Motor neuron (in vitro differentiated cells): ENCODE measurements at places on chromosomes 12 and 14.

DNA sequence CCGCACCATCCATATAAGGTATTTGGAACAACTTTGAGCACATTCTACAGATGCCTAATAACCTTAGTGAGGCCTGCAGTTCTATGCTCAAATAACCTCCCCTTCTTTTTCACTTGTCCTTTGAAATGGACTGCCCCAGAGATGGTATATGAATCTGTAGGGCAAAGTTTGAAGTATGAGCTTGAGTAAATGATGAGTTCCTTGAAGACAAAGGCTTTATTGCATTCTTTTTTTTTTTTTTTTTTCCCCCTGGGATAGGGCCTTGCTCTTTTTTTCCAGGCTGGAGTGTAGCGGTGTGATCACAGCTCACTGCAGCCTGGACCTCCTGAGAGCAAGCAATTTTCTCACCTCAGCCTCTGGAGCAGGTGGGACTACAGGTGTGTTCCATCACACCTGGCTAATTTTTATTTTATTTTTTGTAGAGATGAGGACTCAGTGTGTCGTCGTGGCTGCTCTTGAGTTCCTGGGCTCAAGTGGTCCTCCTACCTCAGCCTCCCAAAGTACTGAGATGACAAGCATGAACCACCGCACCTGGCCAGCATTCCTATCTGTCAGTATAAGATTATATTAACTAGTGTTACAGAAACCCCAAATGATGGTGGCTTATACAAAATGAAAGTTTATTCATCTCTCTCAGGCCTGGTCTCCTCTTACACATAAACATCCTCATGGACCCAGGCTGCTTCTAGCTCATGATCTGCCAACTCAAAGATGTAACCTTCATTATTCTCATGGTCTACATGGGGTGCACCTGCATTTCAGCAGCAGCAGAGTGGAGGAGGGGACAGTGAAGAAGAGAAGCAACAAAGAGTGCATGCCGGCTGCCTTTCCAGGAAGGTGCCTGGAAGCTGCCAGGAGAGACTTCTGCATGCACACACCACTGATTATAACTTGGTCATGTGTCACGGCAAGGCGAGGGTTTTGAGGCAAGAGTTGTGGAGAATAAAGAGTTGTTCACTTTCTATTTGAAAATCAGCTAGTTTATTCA, 101.4 kb downstream of the DUSP16 start:
- no peak for ATAC-seq

DNA sequence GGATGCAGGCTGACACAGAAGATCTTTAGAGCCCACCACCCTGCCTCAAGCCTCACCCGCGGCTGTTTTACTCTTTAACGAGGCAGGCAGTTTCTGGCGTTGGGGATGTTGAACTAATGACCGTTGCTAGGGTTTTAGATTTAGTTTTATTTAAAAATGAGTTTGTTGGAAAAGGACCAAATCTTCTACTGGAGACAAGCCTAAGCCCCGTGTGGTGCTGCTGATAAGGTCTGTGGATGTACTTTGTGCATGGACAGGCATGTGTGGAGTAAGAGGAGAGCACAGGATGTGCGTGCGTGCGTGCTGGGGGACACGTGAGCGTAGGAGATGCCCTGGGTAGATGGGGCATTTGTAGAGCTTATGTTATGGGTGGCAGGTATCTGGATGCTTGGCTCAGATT, 5.7 kb downstream of the NTF3 start:
- ATAC-seq, result no peak

DNA sequence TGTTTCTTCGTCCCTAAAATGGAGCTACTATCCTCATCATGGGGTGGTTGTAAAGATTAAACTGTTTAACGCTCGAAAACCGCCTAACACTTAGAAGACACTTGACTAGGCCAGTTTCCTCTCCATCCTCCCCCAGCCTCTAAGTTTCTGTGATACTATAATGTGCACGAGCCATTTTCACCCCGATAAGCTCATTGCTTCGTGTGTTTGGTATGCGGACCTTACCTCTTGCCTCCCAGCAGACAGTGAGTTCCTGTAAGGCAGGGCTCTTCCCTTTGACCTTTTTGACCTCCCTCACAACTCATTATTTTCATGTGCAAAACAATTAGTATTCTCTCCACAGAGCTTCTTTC, 499 bp upstream of the GXYLT1 start:
- peak; percentile 1 for ATAC-seq

- ATAC-seq, result no peak
Measured at GRCh38 chr14:62001963-62002362, 239.7 kb downstream of the SNAPC1 start.

GRCh38 chr12:11397366-11397765, 2.0 kb upstream of the PRB2 start:
- no peak for ATAC-seq

GRCh38 chr14:97428808-97429440, 631.7 kb downstream of the VRK1 start:
- no peak for ATAC-seq

- ATAC-seq, result no peak
Measured at GRCh38 chr12:116892349-116893140, 11.3 kb upstream of the HRK start.

DNA sequence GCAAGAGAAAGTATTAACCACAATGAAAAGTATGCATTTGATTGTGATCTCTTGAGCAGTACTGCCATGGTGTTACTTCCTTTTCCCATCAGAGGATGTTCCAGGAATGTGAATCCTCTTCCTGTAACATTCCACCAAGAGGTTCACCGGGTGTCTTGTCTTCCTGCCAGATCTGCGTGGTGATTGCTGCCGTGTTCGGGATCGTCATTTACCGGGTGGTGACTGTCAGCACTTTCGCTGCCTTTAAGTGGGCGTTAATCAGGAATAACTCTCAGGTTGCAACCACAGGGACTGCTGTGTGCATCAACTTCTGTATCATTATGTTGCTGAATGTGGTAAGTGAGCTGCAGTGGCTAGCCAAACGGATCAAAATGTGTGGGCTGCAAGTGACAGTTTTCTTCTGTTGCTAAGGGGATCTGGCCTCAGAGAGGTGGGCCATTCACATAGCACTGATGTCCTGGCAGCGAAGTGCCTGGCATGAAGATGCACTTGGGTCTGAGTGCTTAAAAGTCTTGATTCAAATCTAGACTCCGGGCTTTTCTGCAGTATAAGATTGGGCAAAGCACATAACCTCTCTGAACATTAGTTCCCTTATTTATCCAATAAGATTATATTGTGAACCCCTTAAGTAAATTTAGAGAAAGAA, 123.4 kb downstream of the SLC5A8 start:
- ATAC-seq, result no peak

GRCh38 chr14:31137214-31137889, 70.2 kb downstream of the HECTD1 start:
- peak; percentile 55 for ATAC-seq

DNA sequence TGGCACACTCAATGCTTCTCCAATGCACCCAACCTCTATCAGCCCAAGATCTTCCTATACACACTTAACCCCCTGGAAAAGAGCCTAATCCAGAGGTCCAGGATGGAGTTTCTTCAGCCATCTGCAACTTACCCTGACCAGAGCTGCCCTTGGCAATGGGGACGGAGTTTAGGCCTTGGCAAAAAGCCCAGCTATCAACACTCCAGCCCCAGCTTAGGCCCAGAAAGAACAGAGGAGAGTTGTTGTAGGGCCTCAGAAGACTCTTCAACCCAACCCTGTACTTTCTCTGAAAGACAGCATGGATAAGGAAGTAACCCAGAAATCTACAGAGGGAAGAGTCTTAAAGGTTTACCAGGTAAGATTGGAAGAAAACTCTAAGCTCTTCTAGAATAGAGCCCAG, 219.3 kb upstream of the PELI2 start:
- no peak for ATAC-seq

GRCh38 chr12:84413656-84414055, 498.9 kb downstream of the SLC6A15 start:
- no peak for ATAC-seq

DNA sequence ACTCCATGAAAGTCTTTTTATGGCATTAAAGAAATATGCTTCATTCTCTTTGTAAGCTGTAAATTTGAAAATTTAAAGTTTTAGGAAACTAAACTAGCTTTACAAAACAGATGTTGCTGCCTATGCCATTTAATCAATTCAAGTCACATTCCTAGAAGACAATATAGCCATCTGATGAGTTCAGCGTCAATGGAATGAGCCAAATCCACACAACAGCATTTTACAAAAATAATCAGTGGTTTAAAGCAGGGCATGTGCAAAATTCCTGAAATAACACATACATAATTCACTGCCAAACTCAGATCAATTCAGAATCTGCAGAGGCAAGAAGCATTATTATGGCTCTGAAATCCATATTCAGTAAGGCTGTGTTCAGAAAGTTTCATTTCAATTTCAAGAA, 75.6 kb downstream of the MED13L start:
- ATAC-seq, result peak; percentile 36

DNA sequence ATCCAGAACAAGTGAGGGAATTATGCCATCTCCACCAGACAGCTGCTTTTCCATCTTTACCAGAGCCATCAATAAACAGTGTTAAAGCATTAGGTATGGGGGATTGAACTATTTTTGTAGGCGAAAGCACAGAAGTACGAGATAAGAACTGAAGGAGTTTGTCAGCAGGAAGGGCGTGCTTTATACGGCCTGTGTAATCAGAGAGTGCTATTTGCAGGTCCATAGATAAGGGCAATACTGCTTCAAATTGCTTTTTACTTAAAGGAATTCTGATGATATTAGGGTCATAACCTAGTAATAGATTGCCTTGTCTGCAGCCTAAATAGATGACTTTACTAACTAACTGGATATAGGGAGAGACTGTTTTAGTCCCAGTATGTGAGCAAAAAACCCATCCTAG, 20.3 kb upstream of the CLEC4E start:
- no peak for ATAC-seq

GRCh38 chr14:101183376-101184103, 280.0 kb upstream of the RTL1 start:
- ATAC-seq, result no peak

- no peak for ATAC-seq
Measured at GRCh38 chr14:36925094-36925493, 247.3 kb downstream of the SLC25A21 start.

DNA sequence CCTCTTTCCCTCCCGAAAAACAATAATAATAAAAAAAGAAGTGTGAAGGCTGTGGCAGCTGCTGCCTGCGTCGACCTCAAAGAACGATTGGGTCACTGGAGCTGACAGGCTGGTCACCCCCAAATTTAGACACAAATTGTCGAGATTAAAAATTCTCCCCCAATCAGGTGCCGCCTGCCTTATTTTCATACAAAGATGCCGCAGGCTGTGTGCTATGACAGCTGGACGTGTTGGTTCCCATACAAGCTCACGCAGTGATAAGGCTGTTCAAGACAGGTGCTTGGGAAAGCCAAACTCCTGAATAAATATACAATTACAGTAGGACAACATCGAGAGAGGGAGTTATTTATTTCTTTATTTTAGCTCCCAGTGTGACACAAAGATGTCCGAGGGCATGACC, 1041.8 kb downstream of the VRK1 start:
- ATAC-seq, result no peak

DNA sequence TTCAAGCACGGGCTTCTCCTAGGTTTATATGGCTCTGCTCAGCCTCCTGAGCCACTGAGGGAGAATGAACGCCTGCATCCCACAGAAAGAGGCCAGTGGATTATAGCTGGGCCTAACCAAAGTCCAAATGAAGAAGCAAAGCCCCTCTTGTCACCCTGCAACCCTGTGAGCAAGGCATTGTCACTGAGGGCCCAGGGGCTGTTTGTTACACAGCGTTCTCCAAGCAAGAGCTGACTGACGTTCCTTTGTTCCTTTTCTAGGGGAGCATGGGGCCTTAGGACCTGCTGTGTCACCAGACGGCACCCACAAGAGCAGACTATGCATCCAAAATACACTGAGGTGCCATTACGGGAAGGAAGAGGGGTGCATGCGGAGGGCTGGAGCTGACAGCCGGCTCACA, 4.3 kb upstream of the FBRSL1 start:
- ATAC-seq, result no peak

DNA sequence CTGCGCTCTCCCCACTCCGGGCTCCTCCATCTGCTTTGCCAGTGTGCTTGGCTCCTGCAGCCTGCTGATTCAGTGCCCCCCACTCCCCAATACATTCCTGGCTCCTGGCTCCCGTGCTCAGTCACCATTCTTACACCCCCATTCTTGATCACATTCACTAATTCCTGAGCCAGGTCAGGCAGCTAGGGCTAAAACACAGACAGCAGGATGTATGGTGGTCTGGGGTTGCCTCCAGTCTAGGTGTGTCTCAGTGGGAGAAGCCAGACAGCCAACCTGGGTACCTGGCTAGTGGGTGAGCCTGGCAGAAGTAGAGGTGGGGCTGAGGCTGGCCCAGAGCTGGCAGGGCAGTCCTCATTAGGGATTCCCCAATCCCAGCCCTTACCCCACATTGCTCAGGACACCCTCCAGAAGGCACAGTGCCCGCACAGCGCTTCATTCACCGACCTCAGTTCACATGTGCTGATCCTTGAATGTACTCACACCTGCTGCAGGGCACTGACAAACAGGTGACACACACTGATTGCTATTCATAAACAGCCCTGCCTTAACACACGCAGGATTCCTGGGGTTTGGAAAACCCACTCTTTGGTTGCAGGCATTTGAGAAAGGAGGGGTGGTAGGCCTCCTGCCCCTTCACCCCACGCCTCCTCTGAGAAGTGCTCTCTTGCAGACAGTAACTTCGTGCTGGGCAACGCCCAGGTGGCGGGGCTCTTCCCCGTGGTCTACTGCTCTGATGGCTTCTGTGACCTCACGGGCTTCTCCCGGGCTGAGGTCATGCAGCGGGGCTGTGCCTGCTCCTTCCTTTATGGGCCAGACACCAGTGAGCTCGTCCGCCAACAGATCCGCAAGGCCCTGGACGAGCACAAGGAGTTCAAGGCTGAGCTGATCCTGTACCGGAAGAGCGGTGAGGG, 1.7 kb downstream of the KCNH3 start:
- no peak for ATAC-seq

GRCh38 chr12:111942557-111942956, 70.4 kb downstream of the TMEM116 start:
- ATAC-seq, result no peak

DNA sequence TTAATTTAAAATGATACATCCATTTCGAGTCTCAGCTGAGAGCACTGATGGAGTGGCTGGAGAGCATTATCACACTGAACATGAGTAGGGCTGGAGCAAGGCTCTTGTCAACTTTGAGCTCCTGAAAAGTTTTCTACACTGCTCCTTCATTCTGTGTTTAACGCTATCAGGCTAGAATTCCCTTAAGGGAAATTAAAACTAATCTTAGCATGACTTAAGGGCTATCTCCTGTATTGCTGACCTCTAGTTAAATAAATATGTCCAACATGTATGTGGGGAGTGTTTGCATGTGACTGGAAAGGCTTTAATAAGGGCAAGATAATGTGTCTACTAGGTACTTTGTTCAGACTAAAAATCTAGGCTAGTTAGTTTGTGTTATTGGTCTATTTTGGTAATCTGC, 116.7 kb upstream of the CAND1 start:
- ATAC-seq, result no peak

DNA sequence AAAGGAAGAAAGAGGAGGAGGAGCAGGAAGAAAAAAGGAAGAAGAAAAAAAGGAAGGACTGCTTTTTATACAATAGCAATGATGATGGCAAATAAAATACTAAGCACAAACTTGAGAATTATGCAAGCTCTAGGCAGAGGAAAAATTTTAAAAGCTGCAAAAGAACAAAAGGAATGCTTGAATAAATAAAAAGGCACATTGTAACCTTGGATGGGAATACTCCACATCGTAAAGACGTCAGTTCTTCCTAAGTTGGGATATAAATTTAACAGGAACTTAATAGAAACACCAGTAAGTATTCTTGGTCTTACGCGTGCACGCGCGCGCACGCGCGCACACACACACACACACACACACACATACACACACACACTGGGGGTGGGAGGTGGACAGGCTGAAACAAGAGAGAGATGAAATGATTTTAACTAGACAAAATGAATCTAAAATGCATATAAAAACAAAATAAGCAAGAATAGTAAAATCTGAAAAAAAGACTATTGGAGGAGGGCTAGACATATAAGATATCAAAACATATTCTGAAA, 43.0 kb downstream of the SERPINA3 start:
- no peak for ATAC-seq
